Fibroblast of skin of left quadriceps (primary cell): ENCODE measurements at places on chromosomes 4 and X.
A peak's percentile ranks its signal among the peaks of the same experiment; 100 is the strongest.

DNA sequence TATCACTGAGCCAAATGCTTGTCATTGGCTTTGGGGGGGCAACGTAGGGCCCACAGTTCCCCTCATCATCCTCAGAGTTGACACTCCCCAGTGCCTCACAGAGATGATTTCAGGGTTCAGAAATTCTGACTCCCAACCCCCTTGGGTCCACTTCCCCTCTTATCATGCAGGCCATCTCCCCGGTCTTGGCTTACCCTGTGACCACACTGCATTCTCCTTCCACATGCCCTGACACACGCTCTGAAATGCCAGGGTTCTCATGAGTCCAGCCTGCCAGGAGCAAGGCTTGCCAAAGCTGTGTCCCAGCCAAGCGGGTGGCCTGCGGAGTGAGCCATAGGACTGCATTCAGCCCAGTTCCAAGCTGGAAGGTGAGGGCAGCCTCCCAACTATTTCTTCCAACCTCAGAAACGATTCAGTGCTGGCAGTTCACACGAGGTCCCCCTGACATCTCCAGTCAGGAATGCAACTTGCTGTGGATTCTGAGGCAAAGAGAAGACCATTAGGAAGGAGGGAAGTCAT is 101.2 kb downstream of the SMIM20 start:
- DNase-seq, result peak; percentile 90

DNA sequence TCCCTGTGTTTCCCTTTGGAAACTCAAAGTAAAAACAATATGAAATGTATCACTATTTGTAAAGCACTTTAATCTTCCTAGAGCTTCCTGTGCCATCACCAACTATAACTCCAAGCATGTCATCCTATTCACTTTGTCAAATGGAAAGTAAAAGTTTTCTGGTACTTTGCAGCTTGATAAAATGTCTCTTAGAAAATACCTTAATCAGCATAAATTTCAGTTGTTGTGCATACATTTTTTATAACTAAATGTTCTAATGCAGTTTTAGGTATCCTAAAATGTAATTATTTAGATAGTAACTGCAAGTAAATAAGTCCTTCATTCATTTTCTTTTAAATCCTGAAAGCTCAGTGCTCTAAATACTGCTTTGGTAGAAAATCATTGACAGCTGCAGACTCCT is 558.7 kb downstream of the GRID2 start:
- no peak for DNase-seq

DNA sequence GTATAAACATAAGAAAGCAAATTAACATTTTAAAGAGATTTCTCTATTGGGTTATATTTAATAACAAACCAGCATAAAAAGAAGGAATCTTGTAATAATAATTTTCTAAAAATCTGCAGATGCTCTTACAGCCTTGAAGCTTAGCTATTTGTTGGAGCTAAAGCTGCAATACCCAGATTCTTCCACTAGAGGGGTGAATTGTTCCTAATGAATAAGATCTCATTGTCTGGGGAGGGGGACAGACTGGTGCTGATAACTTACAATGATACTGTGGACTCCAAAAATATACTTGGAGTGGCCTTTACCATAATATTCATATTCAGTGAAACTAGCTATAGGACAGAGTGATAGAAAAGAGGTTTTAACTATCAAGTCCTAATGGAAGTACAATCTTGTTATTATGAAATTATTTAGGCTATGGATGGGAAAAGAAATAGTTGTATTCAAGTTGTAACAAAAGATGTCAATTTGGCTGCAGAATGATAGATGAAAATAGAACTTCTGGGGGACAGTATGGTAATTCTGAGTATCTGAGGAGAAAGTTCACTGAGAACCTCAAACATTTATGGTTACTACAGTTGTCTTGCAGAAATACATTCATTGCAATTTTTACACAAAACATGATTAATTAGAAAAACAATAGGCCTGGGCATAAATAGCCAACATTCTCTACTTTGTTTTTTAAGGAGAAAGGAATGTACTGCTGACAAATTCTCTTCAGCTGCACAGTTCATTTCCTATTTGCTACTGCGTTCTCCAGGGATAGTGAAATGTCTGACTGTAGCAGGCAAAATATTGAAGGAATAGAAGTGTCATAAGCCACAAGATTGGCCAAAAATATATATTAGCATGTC is 443.3 kb downstream of the GBA3 start:
- DNase-seq, result peak; percentile 26

GRCh38 chr4:10526429-10527222 is 69.4 kb upstream of the ZNF518B start:
- DNase-seq, result no peak

DNA sequence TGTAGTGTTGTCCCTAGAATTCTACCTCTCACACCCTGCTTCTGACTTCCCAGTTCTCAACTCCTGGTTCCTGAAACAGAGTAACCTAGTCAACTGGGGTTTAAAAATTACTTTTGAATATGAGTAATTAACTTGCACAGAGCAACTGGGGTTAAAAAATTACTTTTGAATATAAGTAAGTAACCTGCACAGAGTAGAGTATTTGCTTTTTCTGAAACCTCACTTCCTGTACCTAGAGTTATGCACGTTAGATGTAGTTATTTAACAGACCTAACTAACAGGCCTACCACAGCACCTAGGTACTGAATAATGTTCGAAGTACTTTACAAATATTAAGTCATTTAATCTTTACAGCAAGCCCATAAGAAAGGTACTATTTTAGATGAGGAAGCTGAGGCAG is 32.9 kb downstream of the SLC39A8 start:
- DNase-seq, result no peak

- no peak for DNase-seq
Observed at GRCh38 chr4:5715357-5715756, 4.4 kb downstream of the EVC start.

DNA sequence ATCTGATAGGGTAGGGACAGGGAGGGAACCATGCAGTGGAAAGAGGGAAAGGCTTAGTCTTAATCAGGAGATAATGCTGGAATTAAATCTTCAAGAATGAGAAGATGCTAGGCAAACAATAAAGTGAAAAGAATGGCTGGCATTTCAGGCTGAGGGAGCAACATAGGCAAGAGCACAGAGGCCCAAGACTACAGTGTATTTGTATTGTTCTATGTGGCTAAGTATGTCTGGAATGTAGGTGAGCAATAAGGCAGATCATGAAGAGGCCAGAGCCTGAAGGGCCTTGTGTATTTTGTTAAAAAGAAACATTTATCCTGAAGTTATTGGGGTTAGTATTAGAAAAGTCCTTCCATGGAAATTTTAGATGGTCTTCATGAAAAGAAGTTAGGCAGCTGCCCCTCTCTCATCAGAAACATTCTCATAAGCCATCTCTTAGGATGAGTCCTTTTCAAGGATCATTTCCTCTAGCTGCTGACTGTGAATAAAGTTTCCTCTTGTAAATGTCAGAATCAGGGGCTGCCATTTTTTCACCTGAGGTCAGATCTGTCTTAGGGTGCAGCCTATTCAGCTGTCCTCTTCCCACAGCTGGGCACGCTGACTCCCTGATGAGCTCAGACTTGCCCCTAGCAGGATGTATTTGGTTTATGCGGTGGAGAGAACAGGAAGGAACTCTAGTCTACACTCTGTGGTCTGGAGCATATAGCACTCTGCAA is 46.3 kb downstream of the ATP10D start:
- DNase-seq, result peak; percentile 49

- DNase-seq, result no peak
Observed at GRCh38 chrX:150119323-150119722, 181.0 kb upstream of the EOLA2 start.

- no peak for DNase-seq
Observed at GRCh38 chr4:153927451-153927850, 138.6 kb upstream of the SFRP2 start.

DNA sequence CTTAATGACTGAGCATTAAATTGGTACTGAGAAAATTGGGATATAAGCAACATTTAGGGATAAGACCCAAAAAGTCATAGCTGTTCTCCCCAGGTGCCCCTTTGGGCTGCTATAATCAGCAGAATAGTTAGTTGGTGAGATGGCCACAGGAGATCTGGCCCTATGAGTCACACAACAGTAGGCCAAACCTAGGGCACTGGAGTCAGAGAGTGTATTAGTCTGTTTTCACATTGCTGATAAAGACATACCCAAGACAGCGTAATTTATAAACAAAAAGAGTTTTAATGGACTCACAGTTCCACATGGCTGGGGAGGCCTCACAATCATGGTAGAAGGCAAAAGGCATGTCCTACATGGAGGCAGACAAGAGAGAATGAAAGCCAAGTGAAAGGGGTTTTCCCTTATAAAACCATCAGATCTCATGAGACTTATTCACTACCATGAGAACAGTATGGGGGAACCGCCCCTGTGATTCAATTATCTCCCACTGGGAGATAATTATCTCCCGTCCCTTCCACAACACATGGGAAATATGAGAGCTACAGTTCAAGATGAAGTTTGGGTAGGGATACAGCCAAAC is 338.3 kb upstream of the NR3C2 start:
- no peak for DNase-seq

DNA sequence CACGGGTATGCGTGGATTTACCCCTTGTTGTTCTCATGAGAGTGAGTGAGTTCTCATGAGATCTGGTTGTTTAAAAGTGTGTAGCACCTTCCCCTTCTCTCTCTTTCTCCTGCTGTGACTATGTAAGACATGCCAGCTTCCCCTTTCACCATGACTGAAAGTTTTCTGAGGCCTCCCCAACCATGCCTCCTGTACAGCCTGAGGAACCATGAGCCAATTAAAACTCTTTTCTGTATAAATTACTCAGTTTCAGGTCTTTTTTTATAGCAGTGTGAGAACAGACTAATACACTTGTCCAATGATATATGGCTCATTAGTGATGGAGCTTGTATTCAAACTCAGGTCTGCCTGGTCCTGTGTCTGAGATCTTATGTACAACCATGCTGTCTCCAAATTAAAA is 28.5 kb upstream of the RTL3 start:
- DNase-seq, result no peak

- DNase-seq, result no peak
Observed at GRCh38 chr4:100084892-100085291, 105.4 kb downstream of the DDIT4L start.

DNA sequence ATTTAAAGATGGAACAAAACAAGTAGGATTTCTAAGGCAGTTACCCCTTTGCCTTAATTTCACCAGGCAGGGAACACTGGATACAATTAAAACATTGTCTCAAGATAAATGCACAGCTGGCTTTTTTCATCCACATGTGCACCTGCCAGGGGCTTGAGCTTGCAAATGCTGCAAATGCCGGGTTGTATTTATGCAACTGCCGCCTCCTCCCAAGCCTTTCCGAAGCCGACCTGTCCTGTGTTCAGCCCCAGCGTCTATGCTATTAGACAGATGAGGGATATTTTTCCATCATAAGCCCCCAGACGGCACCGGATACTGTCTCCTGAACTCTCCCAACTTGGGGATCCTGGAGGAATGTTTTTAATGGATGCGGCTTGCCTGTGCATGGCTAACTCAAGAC is 251.6 kb downstream of the CRLF2 start:
- no peak for DNase-seq

GRCh38 chr4:163263606-163264005 is 68.8 kb downstream of the NPY1R start:
- DNase-seq, result no peak

- no peak for DNase-seq
Observed at GRCh38 chr4:22430626-22431025, 85.2 kb downstream of the ADGRA3 start.

DNA sequence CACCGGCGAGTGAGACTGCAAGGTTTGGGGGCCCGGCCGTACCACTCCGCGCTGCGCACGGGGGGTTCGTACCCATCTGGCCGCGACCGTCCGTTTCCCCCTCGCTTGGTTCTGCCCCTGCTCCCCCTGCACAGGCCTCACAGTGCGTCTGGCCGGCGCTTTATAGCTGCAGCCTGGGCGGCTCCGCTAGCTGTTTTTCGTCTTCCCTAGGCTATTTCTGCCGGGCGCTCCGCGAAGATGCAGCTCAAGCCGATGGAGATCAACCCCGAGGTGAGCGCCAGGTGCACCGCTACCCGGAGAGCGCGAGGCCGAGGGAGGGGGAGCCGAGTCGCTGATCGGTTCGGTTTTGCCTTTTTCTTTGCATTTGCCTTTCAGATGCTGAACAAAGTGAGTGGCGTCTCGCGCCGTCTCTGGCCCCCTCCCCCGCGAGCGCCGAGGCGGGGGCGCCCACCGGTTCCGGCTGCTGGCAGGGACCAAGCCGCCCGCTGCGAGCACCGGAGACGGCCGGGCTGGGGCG is at the start of gene UCHL1:
UCHL1 (plus strand) TSS at position 189 of the 517 bp plus-strand sequence; CDS start at position 238, 49 bp downstream.
- peak; percentile 89 for DNase-seq

DNA sequence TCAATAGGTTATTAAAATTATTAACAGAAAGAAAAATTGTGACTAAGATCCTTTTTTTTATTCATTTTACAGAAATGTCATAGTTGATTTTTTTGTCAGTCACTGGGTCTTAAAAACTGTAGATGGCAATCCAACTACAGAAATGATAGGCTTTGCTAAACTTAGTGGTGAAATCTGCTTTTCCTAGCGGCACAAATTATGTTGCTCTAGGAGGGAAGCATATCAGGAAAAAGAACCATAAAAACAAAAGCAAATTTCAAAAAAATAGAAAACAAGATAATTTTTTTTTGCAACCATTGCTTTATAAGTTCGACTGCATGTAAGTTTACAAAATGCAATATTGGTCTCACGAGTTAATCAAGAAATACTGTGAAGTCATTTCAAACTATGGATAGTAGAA is 443.5 kb upstream of the IGFBP7 start:
- DNase-seq, result no peak

DNA sequence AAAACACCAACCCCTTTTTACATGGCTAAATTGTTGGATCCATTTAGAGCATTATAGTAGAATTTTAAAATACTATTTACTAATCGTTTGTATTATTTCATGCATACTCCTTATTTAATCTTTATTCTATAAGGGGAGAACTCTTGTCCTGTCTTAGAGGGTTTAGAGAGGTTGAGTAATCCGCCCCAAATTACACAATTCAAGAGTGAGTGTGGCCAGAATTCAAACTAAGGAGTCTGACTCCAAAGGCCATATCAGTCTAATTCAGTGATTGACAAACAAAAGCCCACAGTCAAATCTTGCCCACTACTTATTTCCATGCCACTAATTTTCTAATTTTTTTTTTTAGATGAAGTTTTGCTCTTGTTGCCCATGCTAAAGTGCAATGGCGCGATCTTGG is 33.7 kb upstream of the NEIL3 start:
- no peak for DNase-seq

- DNase-seq, result peak; percentile 71
Observed at GRCh38 chrX:21509912-21510311, 135.7 kb downstream of the CNKSR2 start.

DNA sequence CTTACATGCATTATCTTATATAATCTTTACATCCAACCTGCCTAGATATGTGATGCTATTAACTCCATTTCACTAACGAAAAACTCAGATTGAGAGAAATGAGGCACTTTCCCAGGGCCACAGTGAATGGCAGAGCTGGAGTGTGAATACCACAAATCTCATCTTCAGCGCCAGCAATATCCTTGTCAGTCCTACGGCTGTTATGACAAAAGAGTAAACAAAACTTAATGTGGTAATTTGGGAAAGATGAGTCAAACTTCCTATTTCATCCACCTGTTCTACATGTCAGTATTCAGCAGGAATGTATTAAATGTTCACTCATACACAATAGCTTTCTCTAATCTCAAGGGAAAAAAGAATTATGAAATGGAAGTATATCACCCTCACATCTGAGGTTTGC is 56.9 kb downstream of the FAT1 start:
- no peak for DNase-seq

- no peak for DNase-seq
Observed at GRCh38 chr4:147134536-147135210, 189.0 kb upstream of the TTC29 start.
